D341Med (cell line): ENCODE measurements at places on chromosomes 7 and 10.

DNA sequence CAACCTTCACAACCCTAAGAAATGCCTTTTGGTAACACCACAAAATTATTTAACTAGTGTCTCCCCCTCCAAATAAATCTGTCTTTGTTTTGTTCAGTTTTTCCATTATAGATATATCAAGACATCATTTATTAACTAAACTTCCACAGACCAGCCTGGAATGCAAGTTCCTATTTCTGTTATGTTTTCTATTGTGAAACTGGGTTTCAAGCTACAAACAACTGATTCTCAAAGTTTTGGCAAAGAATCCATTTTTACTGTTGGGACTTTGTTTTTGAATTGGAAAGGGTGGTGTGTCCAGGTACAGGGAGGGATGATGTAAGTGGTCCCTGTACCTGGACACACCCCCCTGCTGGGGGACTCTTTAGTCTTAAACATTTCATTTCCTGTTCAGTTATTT, 36.2 kb downstream of the STAMBPL1 start:
- no peak for DNase-seq

DNA sequence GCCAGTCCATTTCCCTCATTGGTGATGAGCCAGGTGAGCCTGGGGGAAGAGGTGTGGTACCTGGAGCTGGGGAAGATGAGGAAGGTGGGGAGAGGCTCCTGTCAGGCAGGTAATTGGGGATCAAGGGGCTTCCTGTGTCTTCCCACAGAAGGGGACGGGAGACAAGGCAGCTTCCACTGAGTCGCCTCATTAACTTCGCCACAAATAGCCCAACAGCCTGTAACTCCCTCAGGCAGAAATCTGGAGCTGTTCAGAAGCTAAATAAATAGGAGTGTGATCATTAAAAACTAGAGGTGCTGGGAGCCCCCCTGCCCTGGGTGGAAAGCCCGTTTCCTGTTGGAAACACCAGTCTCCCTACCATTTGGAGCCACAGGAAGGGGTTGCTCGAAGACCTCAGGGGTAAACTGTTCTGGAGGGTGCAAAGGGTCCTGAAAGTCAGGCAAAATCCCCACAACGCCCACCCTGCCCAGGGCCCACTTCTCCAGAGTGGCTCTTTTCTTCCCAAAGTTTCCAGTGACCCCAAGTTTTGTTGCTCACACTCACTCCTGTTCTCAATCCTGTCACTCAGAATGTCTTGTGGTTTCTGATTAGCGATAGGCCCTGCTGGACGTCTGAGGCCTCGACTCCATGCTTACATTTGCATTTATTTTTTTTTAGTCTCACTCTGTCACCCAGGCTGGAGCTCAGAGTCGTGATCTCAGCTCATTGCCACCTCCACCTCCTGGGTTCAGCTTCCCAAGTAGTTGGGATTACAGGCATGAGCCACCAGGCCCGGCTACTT, 25.7 kb downstream of the UNC5B start:
- no peak for DNase-seq

DNA sequence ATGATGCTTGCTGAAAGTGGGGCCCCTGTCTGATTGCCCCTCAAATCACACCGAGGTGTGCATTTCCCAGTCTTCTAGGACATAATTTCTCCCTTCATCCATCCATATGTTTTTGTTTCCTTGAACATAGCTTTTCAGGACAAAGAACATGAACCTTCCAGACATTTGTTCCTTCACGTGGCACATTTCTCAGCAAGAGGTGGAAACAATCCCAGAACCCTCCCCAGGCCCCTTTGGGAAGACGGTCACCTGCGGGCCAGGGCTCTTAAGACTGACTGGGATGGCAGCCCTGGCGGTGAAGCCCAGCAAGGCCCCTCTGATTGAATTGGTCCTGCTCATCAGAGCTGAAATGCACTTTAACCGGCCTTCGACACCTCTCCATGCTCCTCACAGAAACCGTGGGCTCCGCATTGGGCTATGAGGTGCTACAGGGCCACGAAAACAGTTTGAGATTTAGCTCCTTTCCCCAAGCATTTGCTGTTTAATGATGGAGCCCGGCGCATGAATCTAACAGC, 522.5 kb upstream of the DPP6 start:
- no peak for DNase-seq

- no peak for DNase-seq
Observed at GRCh38 chr10:90126256-90126595, 424.8 kb downstream of the KIF20B start.

DNA sequence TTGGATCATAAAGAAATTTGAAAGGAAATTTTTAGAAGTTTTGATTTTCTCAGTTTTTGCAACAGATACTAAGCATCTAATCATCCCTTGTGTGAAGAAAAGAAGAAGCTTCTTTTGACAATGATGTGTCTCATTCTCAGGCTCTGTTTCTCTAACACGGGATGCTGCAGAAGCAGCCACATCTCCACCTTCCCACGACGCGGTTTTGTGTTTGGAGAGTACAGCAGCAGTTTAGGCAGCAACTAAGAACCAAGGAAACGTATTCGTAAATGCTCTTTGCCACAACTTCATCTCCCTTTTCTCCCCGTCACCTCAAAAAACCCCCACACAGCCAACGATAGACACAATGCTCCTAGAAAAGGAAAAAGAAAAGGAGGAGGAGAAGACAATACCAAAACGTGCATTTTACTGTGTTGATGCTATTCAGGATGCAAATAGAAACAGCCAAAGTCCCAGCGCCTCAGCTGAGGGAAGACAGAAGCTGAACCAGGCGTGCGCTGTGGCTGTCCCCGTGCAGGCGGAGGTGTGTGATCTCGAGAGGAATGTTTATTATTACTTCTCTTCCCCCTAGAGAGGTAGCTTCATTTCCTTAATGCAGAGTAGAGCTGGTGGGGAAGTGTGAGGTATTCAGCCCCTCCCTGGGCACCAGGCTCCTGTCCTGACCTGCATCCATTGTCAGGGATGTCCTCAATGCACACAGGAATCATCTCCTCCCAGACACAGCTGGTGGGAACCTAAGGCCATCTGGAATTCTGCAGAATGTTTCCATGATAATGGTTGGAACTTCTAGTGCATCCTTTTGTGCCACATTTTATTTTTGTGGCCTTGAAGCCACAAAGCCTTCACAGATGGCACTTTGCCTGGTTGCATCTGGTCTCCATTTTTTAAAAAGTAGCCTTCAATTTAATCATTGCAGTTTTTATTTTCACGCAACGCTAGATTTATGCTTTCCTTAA, 174.6 kb upstream of the KLF6 start:
- DNase-seq = no peak

GRCh38 chr7:99255463-99255862, 17.2 kb upstream of the MYH16 start:
- no peak for DNase-seq

DNA sequence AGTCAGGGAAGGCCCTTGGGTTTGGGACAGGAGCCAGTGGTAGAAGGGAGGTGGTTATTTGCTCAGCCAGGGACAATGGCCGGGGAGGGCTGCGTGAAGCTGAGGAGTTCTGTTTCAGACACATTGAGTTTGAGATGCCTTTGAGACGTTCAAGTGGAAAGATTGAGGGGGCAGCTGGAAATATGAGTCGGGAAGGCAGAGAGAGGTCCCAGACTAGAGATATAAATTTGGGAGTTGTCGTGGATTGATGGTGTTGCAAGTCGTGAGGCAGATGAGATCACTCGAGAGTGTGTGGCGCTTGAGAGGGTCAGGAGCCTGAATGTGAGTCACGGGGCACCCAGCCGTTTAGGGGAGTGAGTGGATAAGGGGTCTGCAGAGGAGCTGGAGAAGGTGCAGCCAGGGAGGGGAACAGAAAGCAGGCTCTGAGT, 73.3 kb downstream of the ZMIZ1 start:
- no peak for DNase-seq

DNA sequence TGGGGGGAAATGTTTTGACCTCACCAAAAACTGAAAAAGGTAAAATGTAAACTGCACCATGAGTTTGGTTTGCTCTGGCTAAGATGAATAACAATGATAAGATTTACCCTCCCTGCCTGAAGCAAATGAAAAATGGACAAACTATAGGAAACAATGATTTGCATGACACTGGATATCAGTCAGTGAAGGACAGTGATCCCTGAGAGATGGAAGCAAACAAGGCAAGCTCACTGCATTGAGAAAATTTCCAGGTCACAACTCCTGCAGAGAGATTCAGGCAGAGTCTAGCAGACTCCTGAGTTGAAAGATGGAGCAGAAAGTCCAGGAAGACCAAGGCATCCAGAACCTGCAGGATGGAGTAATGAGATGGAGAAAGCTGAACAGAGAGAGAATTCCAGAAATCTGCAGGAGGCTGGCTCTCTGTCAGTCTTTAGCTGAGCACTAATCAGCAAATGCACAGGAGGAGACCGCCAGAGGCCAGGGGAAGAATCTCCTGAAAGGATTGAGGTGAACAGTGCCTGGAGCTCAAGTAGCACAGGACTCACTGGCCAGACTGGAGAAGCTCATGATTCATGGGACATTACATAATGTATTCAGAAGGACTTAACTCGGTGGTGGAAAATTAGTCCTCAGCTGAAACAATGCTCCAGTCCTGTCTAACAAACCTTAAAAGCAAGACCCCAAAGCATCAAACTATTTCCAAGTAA, 51.2 kb upstream of the PALS2 start:
- no peak for DNase-seq

DNA sequence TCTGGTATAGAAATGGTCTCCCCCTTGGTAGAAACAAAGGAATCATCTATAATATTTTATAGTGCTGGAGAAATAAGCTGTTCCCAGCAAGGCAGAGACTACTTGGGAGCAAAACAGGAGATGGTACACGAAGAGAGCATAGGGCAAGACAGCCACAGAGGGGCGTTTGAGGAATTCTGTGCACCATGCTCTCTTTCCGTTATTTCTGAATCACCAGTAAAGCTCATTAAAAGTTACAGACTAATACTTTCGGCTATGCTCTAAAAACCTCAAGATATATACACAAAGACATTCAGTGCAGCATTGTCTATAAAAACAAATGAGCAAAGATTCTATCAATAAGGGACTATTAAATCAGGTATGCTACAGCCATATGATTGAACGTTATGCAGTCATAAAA, 68.5 kb upstream of the FHIP2A start:
- no peak for DNase-seq

DNA sequence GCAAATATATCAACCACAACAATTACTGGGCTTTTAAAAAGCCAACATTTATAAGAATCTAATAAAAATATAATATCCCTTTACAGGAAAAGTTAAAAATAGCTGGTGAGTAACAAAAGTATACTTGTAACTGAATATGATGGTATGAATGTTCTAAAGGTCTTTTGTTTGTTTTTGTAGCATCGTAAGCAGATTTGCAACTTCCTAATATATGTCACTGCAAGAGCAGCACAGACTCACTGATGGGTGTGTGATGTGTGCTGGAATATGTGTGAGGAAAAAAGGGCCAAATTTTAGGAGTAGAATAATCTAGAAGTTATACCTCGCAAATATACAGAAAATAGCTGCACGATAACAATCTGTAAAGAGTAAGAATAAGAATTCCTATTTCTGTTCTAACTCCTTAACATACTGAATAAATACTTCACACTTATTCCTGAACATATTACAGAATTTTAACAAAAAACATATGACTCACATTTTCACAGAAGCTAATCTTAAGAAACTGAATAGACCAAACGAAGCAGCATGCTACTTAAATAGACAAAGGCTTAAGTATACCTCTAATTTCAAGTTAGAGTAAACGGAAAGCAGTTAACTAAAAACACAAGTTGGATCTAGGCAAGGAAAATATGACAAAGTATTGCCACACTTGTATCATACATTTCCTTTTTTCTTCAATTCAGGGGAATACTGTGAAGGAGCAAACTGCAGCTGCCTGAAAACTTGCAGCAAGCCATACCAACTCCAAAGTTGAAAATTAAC, 9.6 kb downstream of the ETV1 start:
- DNase-seq = no peak

GRCh38 chr10:86775056-86775869, 18.8 kb downstream of the BMPR1A start:
- DNase-seq = peak; percentile 13

- DNase-seq = no peak
Observed at GRCh38 chr10:120527691-120528090, 70.7 kb downstream of the PLPP4 start.

DNA sequence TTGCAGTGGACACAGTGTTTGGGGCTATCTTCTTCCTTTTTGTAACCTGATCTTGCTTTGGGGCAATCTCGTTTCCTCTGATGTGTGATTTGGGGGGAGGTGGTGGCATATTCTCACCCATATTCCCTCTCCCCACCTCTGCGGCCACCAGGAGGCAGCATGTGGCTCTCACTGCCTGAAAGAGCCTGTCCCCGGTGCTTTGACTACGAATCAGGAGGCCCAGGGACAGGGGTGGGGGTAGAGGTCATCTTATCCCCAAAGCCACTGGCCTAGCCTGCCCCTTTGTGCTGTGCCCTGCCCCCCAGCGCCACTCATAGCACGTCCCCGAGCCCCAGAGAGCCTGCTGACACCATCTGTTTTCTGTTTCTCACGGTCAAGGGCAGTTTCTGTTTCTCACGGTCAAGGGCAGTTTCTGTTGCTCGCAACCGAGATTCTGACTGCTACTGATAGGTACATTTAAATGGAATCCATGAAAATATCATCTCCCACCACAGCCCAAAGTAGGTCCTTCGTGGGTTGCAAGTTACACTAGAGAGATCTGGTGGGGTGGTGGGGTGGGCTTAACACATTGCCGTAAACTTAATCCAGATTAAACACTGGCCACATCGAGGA, 28.2 kb downstream of the PHYH start:
- peak; percentile 55 for DNase-seq

DNA sequence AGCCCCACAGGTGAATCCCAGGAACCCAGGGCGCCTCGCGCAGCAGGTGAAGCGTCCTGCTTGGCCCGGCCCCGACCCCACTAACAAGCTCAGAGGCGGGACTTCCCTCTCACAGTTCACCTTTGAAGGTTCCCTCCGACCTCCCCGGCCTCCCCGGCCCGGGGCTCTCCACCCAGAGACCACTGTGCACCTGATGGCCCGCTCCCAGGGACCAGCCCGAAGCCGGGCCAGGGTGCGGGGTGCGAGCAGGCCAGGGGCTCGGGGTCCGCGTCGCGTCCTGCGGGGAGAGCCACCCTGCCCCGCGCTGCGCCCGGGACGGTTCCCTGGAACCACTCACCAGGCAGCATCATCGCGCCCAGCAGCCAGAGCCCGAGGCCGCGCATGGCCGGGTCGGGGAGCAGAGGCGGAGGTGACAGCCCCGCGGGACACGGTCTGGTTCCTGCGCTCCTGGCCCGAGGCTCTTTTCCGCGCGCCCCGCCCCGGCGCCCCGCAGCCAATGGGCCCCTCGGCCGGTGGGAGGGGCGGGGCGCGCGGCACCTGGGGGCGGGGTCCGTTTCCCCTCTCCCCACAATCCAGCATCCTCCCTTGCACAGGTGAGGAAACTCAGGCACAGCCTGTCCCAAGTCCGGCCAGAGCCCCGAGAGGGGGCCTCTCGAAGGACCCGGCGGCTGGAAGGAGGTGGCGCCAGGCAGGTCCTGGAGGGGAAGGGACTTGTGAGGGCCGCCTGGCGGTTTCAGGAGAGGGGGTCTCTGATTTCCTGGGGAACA, at the start of gene ADAM8:
Gene ADAM8 (minus strand): TSS at position 434 of the 767 bp plus-strand sequence. CDS start 51 bp downstream, at position 383.
- peak; percentile 53 for DNase-seq

GRCh38 chr7:100166317-100166940, 2.0 kb downstream of the GAL3ST4 start:
- DNase-seq = no peak

- DNase-seq = peak; percentile 36
Observed at GRCh38 chr10:110679486-110680272, 35.5 kb downstream of the RBM20 start.

- no peak for DNase-seq
Observed at GRCh38 chr10:49300140-49300974, 1.4 kb downstream of the C10orf71 start.

GRCh38 chr7:129457101-129457500, 22.9 kb downstream of the STRIP2 start:
- no peak for DNase-seq

GRCh38 chr10:4883079-4883739, 57.2 kb downstream of the AKR1E2 start:
- no peak for DNase-seq
